ENCODE measurements at places on chromosomes 11 and 22. TPM values are rescaled to one million over a fixed set of nuclear protein-coding genes. Genes with fewer than 3 reads are reported as not detected.

Gene RNF169
- total RNA-seq, result 27.3 TPM

Gene MUC5AC
- not detected for total RNA-seq

Gene TH
- total RNA-seq, result not detected

Gene ZNF143
- total RNA-seq, result 20.7 TPM

Gene SCGB1C1
- total RNA-seq, result not detected

Gene HINFP
- 10.2 TPM for total RNA-seq

Gene ESAM
- 23.0 TPM for total RNA-seq

Gene JHY
- 7.0 TPM for total RNA-seq

Gene RIMBP3B
- not detected for total RNA-seq

Gene SREBF2
- total RNA-seq, result 29.0 TPM

Gene IL18BP
- 4.1 TPM for total RNA-seq

Gene SLC16A8
- 3.2 TPM for total RNA-seq

- no peak for DNase-seq
These were observed 71.8 kb upstream of the TEAD1 start for GRCh38 chr11:12602421-12602820.

DNA sequence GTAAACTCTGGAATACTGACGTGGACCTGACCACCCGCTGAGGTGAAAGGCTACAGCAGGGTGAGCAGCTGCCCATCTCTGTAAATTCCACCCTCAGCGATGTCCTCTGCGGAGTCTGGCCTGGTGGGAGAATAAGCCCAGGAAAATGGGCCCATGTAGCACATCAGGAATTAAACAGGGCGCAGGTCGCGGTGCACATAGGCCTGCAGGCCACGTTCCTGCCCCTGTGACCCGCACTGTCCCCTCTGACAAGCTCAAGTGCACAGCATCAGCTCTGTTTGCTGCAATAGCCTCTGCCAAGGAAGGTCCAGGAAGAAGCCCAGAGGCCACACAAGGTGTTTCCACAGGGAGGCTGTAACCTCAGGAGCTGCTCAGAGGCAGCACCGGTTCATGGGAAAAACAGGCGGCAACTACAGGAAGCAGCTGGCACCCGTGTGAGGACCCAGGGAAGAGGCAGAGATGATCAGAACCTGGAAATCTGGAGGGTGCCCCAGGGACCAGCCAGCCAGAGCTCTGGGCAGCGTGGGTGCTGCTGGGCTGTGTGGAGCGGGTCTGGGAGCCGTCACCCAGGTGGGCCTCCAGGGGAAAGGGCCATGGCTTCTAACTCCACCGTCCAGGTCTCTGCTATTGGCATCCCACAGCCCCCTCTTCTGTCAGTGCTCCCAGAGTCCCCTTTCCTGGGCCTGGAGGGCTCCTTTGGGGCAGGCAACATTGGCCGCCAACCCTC lies 808 bp upstream of the IFITM2 start:
- DNase-seq, result no peak

- no peak for DNase-seq
These were observed 52.0 kb downstream of the CBL start for GRCh38 chr11:119258180-119258579.

DNA sequence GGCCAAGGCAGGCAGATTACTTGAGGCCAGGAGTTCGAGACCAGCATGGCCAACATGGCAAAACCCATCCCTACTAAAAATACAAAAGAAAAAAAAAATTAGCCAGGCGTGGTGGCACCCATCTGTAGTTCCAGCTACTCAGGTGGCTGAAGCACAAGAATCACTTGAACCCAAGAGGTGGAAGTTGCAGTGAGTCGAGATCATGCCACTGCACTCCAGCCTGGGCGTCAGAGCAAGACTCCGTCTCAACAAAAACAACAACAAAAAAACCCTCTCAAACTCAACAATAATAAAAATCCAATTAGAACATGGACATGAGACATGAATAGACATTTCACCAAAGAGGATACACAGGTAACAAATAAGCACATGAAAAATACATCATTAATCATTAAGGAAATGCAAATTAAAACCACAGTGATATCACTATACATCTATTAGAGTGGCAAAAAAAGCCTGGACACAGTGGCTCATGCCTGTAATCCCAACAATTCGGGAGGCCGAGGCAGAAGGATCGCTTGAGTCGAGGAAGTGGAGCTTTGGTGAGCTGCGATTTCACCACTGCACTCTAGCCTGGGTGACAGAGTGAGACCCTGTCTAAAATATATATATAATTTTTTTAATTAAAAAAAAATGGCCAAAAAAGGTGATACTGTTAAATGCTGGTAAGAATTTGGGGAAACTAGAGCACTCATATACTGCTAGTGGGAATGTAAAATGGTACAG lies 12.7 kb upstream of the SEPTIN5 start:
- DNase-seq, result no peak

GRCh38 chr11:82890936-82891335 lies 9.3 kb downstream of the PRCP start:
- no peak for DNase-seq

DNA sequence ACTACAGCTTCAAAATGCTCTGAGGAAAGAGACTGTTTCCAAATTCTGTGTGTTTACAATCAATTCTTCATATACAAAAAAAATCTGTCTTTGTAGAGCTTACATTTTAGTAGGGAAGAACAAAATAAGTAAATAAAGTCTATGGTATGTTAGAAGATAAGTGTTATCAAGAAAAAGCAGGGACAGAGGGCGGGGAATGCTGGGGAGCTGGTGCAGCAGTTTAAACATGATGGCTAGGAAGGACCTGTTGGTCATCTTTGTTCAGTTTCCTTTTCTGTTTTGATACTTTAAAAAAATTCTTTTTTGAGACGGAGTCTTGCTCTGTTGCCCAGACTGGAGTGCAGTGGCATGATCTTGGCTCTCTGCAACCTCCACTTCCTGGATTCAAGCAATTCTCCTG lies 16.1 kb downstream of the TMEM25 start:
- DNase-seq, result no peak

GRCh38 chr11:66443602-66444001 lies 5.0 kb upstream of the MRPL11 start:
- no peak for DNase-seq

DNA sequence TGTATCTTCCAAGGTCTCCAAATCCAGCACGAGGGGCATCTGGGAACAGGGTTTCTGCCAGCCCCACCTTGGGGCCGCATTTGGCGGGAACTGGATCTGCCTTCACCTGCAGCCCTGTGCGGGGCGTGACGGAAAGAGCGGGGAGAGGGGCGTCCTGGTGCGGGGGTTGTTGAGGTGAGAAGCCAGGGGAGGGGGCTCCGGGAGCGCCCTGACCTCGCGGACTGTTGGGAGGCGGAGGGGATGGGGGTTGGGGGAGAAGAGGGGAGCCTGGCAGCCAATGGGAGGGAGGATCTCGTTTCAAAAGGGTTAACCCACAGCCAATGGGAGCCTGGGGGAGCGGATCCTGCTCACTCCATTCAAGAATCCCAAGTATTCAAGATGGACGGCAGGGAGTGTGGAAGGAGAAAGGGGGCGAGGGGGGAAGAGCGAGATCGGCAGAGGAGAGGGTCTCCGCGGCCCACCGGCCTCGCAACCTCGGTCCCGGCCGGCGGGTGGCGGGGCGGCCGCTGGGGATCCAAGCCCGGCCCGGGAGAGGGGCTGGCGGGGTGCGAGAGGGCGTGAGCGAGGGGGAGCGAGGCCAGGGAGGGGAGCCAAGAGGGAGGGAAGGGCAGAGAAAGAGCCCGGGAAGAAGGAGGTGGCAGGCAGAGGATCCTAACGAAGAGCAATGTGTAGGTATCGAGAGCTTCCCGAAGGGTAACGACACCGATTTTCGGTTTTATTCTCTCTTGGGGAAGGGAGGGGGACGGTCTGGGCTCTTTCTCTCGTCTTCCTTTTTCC lies 11.5 kb downstream of the YPEL4 start:
- no peak for DNase-seq

- no peak for DNase-seq
These were observed 17.3 kb downstream of the MIF start for GRCh38 chr22:23911318-23911980.

GRCh38 chr11:97201743-97202612 lies 812.2 kb downstream of the JRKL start:
- DNase-seq, result no peak

DNA sequence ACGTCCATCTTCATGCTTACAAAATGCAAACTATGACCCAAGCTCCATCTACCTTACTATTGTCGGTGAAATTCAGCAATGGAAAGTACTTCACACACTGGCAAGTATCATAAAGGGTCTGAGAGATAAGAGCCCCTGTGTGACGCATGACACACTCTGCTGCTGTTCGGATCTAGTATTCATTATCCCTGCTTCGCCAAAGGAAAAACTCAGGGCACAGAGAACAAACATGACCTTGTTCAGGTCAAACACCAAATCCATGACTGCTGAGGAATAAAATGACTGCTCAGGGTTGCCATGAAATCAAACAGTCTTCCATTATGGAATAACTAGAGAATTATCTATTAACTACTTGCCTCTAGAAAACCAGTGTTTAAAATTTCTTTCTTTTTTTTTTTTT lies 73.0 kb downstream of the MICAL3 start:
- no peak for DNase-seq

GRCh38 chr11:45362636-45363035 lies 76.5 kb upstream of the SYT13 start:
- no peak for DNase-seq

DNA sequence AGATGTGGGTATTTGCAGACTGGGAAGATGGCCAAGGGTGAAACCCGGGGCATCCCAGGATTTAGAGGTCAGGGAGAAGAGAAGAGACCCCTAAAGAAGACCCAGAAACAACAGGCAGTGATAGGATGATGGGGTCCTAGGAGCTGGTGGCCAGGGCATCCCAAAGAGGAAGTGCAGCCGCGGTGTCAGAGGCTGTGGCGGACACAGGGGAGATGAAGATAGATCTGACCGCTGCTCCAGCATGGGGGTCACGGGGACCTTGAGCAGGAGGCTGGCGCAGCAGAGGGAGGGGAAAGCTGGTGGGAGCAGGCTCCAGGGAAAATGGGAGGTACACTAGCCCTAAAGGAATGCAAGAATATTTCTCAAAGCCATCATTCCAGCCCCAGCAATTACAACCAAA lies 47.3 kb downstream of the CTTN start:
- DNase-seq, result no peak

DNA sequence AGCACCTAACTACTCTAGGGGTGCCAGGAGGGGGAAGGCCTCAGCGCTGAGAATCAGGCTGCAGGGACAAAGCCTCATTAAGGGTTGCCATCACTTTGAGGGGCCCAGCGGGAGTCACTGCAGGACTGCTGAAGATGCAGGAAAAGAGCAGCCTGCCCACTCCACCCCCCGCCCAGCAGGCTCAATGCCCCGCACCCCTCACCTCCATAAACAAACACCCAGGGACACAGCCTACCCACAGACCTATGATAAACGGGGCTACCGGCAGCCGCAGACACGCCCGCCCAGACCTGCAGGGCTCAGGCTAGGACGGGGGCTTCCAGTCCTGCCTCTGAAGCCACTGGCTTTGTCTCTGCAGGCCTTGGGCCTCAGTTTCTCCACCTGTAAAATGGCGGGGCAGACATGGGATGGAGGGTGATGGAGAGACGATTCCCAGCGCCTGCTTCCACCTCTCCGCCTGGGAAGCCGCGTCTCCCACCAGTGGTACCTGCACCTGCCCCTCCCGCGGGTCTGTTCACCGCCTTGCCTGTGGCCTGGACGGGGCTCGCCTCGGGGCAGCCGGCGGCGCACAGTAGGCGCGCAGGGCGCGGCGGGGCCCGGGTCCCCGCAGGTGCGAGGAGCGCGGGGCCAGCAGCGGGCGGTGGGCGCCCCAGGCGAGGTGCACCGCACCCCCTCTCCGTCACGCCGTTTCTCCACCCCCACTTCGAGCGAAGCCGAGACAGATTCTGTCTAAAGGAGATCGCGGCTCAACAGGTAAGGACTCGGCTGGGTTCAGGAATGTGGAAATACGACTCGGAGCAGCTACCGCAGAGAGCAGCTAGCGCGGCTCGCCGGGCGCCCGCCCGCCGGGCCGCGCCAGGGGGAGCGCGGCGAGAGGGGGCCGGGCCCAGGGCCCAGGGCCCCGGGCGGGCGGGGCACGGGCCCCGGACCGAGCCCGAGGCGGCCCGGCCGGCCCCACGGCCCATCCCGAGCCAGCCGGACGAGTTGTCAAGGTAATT lies 1.5 kb downstream of the WNT7B start:
- no peak for DNase-seq

GRCh38 chr11:76763573-76764346 lies 19.4 kb upstream of the TSKU start:
- no peak for DNase-seq

Measured in omental fat pad (tissue), 4 donors.